ENCODE measurements at places on chromosomes 13 and 19.

- DNase-seq = no peak
These were observed 61.0 kb downstream of the SHISA2 start for GRCh38 chr13:25990801-25991200.

- no peak for DNase-seq
These were observed 19.9 kb upstream of the CYP4F8 start for GRCh38 chr19:15595069-15595468.

DNA sequence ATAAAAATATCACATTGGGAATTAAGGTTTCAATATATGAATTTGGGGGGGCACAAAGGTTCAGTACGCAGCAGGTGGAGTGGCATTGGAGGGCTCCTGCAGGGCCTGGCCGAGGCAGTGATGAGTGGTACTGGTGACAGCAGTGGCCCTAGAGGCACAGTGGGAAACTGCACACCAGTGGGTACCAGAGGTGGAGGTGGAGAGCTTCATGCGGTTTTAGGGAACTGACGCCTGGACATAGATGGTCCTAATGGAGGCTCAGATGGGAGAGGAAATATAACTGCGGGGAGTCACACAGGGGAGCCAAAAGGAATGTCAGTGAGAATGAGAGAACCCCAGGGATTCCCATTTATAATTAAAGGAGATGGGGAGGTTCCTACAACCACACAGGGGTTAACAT, 156.2 kb downstream of the COG6 start:
- no peak for DNase-seq

DNA sequence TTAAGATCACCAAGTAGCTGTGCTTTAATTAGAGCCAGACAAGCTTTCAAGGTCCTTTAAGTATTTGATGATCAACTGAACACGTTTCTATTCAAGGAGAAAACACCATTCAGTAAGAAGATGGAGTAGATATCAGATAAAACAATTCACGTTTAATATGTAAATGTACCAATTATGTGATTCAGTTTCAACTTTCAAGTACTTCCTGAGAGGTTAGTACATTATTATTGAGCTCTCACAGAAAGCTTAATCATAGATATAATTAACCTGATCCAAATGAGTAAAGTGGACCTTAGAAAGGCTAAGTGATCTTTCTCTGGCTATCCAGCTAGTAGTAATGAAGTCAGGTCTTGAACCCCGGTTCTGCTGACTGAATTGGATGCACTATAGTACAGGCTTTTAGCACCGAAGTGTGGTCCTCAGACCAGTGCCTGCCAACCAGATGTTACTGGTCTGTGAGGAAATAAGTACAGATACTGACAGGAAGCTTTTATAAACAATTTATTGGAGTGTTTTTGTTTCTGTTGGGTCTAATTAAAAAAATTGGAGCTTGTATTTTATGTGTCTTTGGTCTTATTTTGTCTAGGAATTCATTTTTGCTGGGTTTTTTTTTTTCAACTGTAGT, 10.2 kb downstream of the CLN5 start:
- DNase-seq = no peak

DNA sequence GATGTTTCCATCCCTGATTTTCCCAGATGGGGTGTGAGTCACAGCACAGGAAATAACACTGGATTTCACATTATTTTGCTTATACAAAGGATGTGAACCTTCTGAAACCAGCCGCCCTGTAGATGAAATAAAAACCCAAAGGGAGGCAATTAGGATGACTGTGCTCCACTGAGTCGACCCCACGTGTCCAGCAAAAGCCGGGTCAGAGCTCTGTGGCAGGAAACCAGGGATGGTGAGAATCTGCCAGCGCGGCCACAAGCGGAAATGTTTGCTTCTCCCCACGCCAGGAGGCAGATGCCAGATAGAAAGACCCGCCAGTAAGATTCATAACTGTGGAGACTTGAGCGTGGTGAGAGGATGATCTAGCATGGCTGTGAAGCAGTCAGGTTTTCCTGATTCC, 764.4 kb downstream of the LIG4 start:
- no peak for DNase-seq

GRCh38 chr19:9914001-9914314, 22.4 kb downstream of the OLFM2 start:
- DNase-seq = no peak

DNA sequence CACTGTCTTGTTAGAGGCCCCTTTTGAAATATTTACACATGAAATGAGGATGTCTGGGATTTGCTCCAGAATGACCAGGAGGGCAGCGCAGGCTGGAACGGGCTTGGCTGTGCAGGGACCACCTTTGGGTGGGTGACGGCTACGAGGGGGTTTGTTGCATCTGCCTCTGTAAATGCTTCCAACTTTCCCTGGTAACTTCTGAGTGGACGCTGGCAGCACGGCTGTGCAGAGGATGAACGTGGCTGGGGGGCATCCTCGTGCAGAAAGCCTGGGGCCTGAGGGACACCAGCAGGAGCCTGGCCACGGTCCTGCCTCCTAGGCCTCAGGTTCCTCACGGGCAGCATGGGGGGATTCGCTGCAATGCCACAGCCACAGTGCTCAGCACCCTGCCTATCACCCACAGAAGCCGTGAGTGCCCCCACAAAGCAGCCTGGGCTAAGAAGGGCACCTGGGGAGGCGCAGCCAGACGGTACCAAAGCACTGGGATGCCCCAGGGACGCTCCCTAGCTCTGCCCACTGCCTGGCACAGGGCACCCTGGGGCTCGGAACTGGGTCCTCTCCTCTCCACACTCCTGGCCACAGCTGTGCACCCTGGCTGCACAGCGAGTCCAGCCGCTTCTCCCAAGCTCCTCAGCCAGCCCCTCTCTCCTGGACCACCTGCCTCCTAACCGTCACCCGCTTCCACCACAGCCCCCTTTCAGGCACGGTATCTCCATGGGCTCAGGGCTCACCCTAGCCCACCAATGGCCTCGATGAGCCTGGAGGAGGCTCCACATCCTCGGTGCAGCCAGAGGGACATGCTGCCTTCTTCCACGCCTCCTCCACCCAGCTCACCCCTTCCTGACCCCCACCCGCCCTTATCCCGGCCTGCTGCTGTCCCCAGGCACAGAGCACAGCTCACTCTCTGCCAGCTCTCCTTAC, 44.5 kb downstream of the MLLT1 start:
- DNase-seq = no peak

GRCh38 chr19:30871979-30872378, 477.3 kb downstream of the TSHZ3 start:
- no peak for DNase-seq

DNA sequence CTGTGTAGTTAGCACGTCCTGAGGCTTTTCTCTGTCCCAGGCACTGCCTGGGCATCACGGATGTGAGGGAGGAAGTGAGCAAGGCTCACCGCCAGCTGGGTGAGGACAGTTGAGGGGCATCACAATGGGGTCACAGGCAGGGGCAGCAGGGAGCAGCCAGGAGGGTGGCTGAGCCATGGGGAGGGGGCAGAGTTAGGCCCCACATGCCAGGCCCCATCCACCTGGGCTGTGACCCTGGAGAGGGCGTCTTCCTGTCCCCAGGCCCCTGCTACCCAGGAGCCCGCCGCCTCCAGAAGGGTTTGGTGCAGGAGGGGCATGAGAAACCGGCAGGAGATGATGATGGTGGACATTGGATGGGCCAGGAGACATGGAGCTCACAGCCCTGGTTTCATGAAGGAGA, 56.8 kb upstream of the F7 start:
- no peak for DNase-seq

Measured in NCI-H187 (cell line).